ENCODE measurements at places on chromosomes 5 and 9. TPM values are rescaled to one million over a fixed set of nuclear protein-coding genes. Genes with fewer than 3 reads are reported as not detected.

Gene CDH12
- total RNA-seq = 0.31 TPM

- DNase-seq = no peak
Measured at GRCh38 chr9:87211669-87212068, 264.4 kb upstream of the GAS1 start.

DNA sequence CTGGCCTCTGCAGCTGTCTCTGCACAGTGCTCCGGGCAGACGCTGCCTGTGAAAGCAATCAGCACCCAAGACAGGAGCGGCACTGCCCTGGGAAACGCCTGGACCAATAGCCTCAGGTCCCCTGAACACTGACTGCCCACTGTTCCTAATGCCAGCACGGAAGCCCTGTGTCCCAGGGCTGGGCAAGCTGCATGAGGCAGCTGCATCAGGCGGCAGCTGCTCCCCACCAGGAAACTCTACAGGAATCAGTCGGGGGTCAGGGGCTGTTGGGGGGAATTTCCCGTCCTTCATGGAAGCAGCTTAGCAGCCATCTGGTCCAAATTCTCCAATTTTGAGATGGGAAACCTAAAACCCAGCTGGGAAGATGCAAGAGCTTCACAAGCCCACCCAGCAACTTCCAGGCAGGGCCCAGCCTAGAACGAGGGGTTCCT is 118.6 kb downstream of the VAV2 start:
- DNase-seq = no peak

DNA sequence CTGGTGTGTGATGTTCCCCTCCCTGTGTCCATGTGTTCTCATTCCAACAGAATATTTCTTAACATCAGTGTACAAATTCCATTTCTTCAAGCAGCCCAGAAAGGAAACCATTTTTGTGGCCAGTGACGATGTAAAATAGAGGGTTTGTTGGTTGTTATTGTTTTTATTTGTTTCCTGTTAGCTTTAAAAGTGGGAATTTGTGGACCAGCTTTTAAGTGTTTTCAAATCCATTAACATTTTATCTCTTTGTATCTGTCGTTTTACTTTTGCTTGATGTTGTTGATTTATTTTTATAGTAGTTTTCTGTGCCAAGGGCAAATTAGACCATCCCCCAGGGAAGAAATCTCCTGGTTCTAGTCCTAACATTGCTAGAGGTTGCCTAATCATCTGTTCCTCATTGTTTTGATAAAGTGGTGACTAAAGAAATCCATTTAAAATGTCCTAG is 100.0 kb downstream of the GDNF start:
- DNase-seq = no peak

All from lung (tissue), 17 donors.